Dermis blood vessel endothelial cell (primary cell): ENCODE measurements at places on chromosomes 2 and 18. TPM values are rescaled to one million over a fixed set of nuclear protein-coding genes. Genes with fewer than 3 reads are reported as not detected.
A peak's percentile ranks its signal among the peaks of the same experiment; 100 is the strongest.

DNA sequence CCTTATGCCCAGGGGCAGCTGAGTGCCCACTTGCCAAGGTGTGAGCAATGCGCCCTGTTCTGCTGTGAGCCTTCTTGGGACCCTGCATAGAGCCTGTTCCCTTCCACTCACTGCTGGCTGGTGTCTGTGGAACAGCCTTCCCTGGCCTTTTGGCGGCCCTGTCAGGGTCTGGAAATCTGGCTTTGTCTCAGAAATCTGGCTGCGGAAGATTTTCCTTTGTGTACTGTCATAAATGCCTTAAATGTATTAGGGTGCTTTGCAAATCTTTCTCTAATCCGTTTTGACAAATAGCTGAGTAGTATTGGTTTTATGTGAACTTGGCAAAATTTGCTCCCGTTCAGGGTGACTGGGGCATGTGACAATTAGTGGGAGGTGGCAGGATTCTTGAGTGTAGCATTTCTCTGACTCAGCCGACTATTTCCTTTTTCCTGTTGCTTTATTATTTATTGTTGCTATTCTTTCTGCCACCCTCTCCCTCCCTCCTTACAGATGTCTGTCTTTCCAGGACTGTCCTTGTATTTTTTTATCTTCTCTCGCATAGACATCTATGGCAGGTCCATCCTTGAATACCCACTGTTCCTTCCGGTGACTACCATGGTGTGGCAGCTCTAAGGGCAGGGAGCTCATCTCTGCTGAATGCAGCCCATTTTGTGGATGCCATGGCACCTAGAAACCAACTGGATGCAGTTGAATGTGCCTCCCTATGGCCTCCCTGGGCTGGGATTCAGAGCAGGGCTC, 41.8 kb downstream of the LDLRAD4 start:
- peak; percentile 62 for DNase-seq

DNA sequence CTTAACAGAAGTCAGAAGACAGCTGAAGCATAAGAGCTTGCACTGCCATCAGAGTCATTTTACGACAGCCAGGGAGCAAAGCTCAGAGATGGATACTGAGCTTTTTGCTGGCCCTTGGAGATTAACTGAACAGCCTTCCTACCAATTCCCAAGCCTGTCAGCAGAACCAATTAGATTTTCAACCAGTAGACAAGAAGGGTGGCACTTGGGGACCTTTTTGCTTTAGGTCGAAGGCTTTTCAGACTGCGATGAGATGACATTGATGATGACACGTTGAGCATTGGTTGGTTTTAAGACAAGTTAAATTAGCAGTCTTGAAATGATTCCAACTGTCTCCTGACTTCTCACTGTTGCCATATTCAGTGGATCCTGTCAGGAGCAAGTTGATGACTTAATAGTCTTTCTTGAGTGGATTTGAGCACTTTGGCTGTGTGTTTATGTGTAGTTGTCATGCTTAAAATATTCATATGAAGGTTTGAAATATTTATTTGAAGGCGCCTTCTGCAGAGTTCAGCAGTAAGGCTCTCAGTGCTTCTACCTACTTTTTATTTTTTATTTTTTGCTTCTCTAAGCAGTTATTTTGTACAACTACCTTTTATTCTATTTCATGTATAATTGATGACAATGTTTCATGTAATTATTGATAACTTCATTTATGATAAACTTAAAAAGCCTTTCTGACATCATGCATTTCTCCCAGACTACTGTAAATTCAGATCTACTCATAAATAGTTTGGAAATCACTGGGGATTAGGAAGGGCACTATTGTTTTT, 256.7 kb downstream of the CAMKMT start:
- no peak for DNase-seq

DNA sequence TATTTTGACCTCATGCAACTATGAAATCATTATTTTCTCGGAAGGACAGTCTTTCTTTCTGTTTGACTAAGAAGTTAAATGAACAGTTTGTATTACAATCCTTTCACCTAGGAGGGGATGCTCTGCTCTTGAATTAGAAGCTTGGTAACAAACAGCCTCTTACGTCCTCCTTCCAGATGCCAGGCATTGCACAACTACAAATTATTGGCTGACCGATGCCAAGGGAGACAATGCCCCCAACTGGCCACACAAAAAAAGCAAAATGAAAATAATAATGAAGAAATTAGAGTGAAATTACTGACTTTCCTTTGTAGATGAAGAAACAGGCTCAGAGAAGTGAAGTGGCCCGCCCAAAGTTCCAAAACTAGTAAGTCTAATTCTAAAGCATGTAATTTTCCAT, 177.9 kb downstream of the CYRIA start:
- DNase-seq = peak; percentile 66

GRCh38 chr2:111120253-111121027, at the start of gene BCL2L11:
BCL2L11 (plus strand) TSS chr2:111120914; CDS start chr2:111123746, 2,832 bp downstream.
- DNase-seq = peak; percentile 95

DNA sequence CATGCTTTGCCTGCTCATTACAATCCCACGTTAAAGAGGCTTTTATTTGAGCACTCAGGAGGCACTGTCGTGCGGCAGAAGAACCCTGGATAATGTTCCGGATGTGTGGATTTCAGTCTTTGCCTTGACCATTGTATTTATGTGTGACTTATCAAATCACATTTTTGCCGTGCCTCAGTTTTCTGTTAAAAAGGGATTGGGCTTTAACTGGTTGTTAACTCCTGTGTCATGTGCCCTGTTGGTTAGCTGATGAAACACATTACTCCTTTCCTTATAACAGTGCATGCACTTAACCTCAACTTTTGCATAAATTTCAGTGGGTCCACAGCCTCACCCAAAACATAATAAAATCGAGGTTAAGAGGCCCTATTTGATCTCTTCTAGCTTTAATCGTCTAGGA, 52.7 kb downstream of the NAB1 start:
- no peak for DNase-seq

GRCh38 chr18:24370120-24370519, 27.5 kb downstream of the OSBPL1A start:
- no peak for DNase-seq

DNA sequence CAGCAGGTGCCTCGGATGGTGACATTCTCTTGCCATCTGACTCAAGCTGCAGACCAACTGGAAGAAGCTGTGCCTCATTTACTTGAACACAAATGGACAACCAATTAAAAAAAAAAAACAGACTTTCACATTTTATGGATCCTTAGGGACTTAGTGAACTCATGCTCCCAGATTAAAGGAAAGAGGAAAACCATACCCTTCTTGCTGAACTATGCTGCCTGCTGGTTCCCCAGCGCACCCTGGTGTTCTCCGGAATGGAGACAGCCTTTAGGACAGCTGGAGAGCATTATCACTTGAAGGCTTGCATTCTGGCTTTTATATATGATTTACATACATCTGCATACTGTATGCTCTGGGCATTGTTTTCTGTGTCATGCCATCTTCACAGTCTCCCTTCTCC, 370.7 kb downstream of the SLC4A3 start:
- no peak for DNase-seq

GRCh38 chr2:8847400-8847799, 10.0 kb upstream of the KIDINS220 start:
- no peak for DNase-seq

- peak; percentile 26 for DNase-seq
Observed at GRCh38 chr2:102337012-102337411, 18.6 kb upstream of the IL18R1 start.

- DNase-seq = no peak
Observed at GRCh38 chr2:71704131-71704561, 250.8 kb downstream of the DYSF start.

- DNase-seq = no peak
Observed at GRCh38 chr2:47295981-47296635, 106.8 kb upstream of the MSH2 start.

DNA sequence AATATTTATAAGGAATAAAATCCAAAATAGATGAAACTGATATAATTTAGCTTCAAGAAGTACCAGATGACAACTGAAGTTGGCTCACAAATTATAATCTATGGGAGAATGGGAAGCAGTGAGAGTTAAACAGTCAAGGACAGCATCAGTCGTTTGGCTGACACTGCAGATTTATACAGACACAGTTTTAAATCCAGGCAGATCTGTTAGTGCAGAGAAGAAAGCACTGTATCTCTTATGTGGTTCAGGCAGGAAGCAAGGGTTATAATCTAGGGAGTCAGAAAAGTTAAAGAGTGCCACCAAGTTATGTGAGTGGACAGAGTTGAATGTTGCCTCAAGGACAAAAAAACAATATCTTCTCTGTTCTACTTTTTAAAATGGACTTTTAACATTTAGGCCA, 880.2 kb downstream of the TSN start:
- no peak for DNase-seq

DNA sequence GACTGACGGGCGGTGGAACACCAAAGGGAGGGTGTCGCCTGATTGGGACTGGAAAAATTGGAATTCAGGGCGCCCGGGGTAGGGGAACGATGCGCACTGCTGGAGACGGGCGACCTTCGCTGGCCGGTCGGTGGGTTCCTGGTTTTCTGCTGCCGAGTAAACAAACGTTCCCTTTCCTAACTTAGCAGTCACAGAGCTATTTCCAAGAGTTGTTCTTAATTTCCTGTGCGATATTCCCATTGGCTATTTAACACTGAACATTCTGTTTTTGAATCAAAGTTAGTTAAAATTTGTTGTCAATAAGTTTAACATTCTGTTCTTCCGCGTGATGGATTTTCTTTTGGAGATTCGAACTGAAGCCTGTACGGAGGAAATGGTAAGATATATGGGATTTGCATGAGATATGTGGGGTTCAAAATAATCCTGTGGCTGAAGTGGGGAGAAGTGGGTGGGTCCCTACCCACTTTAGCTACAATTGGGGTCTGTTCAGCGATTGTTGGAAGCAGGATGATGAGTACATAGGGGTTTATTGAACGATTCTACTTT, 862 bp downstream of the C18orf54 start:
- DNase-seq = peak; percentile 47

- no peak for DNase-seq
Observed at GRCh38 chr2:59463426-59463825, 1090.0 kb downstream of the BCL11A start.

DNA sequence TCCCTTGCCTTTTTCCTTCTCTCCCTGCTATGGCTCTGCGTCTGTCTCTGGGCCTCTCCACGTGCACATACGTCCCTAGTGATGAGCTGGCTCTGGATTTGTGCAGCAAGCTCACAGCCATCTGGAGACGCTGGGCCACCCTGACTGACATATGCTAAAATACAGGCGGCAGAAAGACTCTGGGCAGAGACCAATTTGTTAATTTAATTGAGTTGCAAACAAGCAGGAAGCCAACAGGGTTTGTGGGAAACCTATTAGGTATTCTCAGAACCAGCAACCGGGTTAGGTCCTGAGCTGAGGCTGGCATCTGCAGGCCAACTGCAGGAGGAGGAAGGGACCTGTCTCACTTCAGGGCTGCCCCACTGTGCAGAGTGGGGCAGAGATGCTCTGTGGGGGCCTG, 53.5 kb upstream of the SMAD2 start:
- no peak for DNase-seq

GRCh38 chr2:206986943-206987342, 47.6 kb downstream of the CPO start:
- no peak for DNase-seq

GRCh38 chr2:7825591-7826312, 856.1 kb upstream of the ID2 start:
- DNase-seq = no peak

DNA sequence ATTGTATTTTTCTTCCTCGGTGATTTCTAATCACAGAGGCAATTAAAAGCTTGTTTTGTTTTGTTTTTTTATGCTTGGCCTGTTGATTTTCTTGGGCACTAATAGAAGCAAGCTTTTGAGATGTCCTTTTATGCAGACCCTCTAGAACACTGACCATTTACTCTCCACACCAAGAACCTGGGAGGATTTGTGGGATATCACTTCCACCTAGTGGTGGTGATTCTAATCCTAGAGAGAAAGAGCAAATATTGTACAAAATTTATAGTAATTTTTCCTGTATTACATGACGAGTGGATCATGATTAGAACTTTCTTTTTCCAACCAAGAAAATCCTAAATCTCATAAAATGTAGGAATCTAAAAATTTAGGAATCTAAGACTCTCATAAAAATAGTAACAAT, 23.4 kb downstream of the NEMP2 start:
- DNase-seq = peak; percentile 74

- DNase-seq = no peak
Observed at GRCh38 chr2:99354070-99354469, 16.9 kb downstream of the EIF5B start.

- DNase-seq = no peak
Observed at GRCh38 chr18:40412410-40412809, 1542.6 kb upstream of the PIK3C3 start.

GRCh38 chr2:150339282-150339681, 148.2 kb downstream of the RND3 start:
- no peak for DNase-seq

The RAX gene
- total RNA-seq = not detected in 2 replicates

The RNU2-63P gene
- not detected in 2 replicates for total RNA-seq

The FRZB gene
- total RNA-seq = 0.37 and 0.68 TPM in 2 replicates

The LIMS3 gene
- 6.0 and 9.4 TPM in 2 replicates for total RNA-seq

The CPLX4 gene
- not detected in 2 replicates for total RNA-seq

The TACR1 gene
- total RNA-seq = not detected in 2 replicates

The MC5R gene
- total RNA-seq = not detected in 2 replicates

The NAT8 gene
- total RNA-seq = not detected in 2 replicates

The GLI2 gene
- 0.34 TPM in 1 of 2 replicates, not detected in the other for total RNA-seq

The LBH gene
- 25.1 and 49.9 TPM in 2 replicates for total RNA-seq

The EVX2 gene
- total RNA-seq = not detected in 2 replicates

The SNTG2 gene
- 0.17 TPM in 1 of 2 replicates, not detected in the other for total RNA-seq

The CROCC2 gene
- total RNA-seq = not detected in 2 replicates

The RAB17 gene
- 4.9 and 14.1 TPM in 2 replicates for total RNA-seq
